ENCODE measurements at places on chromosomes 1 and 21. TPM values are rescaled to one million over a fixed set of nuclear protein-coding genes. Genes with fewer than 3 reads are reported as not detected.

GRCh38 chr1:110964455-110964903 is 757 bp upstream of the LRIF1 start:
- peak overlapping the region; percentile 65 for H3K4me3 ChIP-seq
- H3K4me1 ChIP-seq, result no peaks in the 10 kb centered on the region
- no peaks in the 10 kb centered on the region for H3K27me3 ChIP-seq
- no peak for DNase-seq

DNA sequence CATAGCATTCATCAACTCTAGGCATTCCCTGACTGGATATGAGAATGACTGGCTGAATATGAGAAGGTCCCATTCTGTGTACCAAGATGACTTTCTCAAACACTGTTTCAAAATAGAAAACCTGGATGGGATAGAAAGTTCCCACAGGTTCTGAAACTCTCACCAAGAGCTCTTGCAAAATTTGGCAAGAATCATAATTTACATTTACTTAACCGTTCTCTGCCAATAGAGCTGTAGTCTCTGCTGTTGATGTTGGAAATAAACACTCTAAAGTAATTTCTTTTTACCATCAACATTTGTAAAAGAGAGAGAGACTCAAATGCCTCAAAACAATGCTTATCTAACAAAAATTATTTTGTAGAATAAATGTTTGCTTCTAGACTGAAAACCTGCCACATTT is 221.1 kb downstream of the LMO4 start:
- no peak for DNase-seq
- H3K36me3 ChIP-seq, result no peaks in the 10 kb centered on the region
- H3K4me1 ChIP-seq, result no peaks in the 10 kb centered on the region
- H3K27ac ChIP-seq, result no peak overlapping the region
- no peak overlapping the region for H3K4me3 ChIP-seq
- no peaks in the 10 kb centered on the region for H3K27me3 ChIP-seq

- H3K4me1 ChIP-seq, result no peaks in the 10 kb centered on the region
- no peak for DNase-seq
- no peak overlapping the region for H3K27ac ChIP-seq
- no peaks in the 10 kb centered on the region for H3K36me3 ChIP-seq
These were observed 468.7 kb downstream of the PTBP2 start for GRCh38 chr1:97190326-97190725.

DNA sequence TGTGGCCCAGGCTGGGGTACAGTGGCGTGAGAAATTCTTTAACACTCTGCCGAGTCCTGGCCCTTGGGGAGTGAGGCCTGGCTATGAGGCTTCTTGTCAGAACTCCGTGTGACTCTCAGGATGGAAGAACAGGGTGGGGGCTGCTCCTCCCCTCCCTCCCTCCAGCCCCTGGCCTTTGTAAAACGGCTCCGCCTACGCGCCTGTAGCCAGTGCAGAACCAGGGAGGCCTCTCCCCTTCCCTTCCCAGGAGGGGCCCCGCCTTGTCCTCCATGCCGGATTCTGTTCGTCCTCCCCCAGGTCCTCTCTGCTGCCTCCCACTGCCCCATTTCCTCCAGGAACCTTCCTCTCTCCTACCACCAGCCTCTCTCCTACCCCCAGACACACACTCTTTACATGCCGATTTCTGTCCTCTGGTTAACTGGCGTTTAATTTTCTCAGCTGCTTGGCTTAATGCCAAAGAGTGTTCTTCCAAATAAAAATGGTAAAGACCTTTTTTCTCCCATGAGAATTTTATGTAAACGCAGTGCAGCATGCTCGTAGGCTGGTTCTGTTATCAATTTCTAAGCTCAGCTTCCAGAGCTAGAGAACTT is 21.0 kb downstream of the PDE9A start:
- peaks cover 4% of the 10 kb centered on the region for H3K36me3 ChIP-seq
- no peak for DNase-seq
- H3K4me3 ChIP-seq, result no peak overlapping the region

DNA sequence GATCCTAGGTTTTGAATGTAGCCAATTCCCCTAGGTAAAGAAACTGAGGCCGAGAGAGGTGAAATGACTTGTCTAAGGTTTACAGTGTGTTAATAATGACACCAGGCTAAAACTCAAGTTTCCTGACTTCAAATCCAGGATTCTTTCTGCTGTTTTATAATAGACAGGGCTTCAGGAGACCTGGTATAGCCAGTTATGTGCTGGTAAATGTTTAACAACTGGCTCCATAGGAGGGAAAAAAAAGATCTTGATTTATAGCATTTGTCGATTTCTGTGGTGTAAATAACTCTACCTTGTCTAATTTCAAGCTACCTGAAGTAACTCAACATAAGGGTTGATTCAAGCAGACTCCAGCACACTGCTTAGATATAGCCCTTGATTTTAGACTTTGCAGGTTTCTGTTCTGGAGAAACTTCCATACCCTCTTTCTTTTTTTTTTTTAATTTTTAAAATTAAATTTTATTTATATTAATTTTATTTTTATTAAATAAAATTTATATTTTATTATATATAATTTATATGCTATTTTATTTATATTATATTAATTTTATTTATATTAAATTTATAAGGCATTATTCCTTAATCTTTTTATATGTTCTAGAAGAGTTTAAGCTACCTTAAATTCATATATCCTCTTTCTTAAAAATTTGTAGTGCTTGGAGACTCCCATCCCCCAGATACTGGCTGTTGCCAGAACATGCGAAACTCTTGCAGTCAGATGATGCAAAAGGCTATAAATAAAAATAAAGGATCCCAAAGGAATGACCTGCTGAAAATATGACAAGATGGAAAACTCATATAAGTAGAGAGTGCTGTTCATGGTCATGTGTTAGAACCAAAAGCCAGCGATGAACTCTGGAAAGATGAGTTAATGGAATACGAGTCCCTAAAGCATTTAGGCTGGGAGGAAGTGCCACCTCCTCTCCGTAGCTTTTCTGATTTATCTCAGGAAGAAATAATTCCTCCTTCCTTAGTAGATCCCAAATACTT is 35.4 kb upstream of the SRSF10 start:
- no peak overlapping the region for H3K27ac ChIP-seq
- H3K27me3 ChIP-seq, result no peaks in the 10 kb centered on the region
- no peak for DNase-seq
- H3K4me3 ChIP-seq, result no peak overlapping the region

DNA sequence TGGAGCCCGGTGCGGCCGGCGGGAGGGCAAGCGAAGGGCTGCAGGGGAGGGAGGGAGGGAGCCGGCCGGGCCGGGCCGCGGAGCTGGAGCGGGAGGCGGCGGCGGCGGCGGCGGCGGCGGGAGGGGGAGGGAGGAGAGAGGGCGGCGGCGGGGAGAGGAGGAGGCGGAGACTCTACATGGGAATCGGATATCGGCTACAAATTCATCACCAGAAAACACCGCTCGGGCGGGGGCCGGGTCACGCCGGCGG is at the start of gene AKT3:
Gene AKT3, minus strand, starts transcription at position 42 of the 250 bp plus-strand sequence. CDS start 7,073 bp downstream, outside the sequence.
- peak; percentile 91 for DNase-seq
- H3K27ac ChIP-seq, result peak within 1 kb of the TSS; percentile 98
- no peaks in the 10 kb centered on the region for H3K4me1 ChIP-seq
- peak within 1 kb of the TSS; percentile 79 for H3K4me3 ChIP-seq
- H3K36me3 ChIP-seq, result no peaks in the 10 kb centered on the region

GRCh38 chr1:24027838-24028468 is 47.8 kb upstream of the SRSF10 start:
- H3K4me1 ChIP-seq, result no peaks in the 10 kb centered on the region
- no peaks in the 10 kb centered on the region for H3K36me3 ChIP-seq
- no peaks in the 10 kb centered on the region for H3K27me3 ChIP-seq

- H3K36me3 ChIP-seq, result no peaks in the 10 kb centered on the region
- DNase-seq, result no peak
- H3K27ac ChIP-seq, result no peak overlapping the region
- H3K4me3 ChIP-seq, result no peak overlapping the region
- no peaks in the 10 kb centered on the region for H3K27me3 ChIP-seq
These were observed 32.3 kb downstream of the IVNS1ABP start for GRCh38 chr1:185284533-185285276.

- no peaks in the 10 kb centered on the region for H3K36me3 ChIP-seq
- H3K27ac ChIP-seq, result no peak overlapping the region
- H3K4me3 ChIP-seq, result no peak overlapping the region
These were observed 474.5 kb upstream of the BEND5 start for GRCh38 chr1:49251019-49251784.

DNA sequence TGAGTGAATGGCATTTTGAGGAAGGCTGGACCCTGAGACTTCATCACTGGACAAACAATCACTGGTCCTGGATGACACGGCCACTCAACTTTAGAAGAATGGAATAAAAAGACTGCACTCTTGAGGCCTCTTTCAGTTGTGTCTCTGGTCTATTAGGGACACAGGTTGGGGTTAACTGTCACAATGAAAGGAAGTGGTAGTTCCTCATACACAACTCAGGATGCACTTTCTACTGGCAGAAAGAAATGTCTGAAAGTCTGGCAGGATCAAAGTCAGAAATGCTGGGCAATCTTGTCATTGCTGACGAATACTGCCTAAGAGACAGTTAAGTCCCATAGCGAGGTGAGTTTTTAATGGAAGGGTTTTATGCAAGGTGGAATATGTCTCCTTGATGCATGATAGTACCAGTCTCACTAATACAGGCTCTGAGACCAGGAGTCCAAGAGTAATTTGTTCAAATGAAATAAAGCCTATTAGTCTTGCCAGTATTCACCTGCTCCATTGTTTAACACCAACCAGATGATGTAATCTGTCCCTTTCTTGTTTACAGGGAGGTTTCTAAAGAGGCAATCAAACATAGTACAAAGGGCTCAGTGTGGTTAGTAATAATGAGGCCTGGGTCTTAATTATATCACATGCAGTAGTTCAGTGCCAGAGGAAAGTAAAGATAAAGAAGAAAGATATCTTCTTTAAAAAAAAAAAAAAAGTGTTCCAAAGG is 11.2 kb upstream of the RRP15 start:
- no peak overlapping the region for H3K4me3 ChIP-seq
- H3K27me3 ChIP-seq, result no peaks in the 10 kb centered on the region
- no peaks in the 10 kb centered on the region for H3K4me1 ChIP-seq
- H3K36me3 ChIP-seq, result no peaks in the 10 kb centered on the region
- no peak for DNase-seq
- H3K27ac ChIP-seq, result no peak overlapping the region

DNA sequence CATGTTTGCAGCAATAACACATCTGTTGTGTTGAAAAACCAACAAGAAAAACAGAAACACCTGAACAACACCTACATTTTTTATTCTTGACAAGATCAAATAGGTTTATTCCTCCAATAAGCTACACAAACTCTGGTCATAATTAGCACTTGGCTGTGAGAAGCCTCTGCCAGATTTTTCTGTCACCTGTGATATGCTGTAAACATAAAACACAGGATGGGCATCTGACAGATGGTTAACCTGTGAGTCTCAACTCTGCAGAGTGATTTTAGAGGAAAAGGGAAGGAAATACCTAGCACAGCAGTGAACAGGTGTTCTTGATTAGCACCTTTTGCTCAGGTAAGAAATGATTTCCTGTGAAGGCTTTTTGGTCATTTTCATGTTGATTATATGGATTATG is 175.4 kb upstream of the COA6 start:
- no peak overlapping the region for H3K4me3 ChIP-seq
- no peaks in the 10 kb centered on the region for H3K4me1 ChIP-seq
- H3K27ac ChIP-seq, result no peak overlapping the region
- DNase-seq, result no peak
- H3K36me3 ChIP-seq, result no peaks in the 10 kb centered on the region

DNA sequence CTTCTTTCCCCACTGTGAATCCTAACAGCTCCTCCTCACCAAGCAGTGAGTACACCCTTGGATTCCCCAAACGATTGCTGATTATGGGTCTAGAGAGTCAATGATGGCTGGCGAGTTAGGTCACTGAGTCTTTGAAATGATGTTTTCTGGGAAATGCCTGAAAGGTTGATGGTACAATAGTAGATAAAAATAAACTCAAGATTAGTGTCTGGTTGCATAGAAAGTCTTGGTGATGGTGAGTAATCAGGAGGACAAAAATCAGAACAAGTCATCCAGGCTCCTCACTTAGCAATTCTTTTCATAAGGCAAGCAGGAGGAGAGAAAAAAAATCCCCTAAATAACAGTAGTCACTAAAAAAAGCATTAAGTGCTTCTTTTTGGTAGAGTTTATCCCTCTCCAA is 22.6 kb downstream of the HLX start:
- H3K27ac ChIP-seq, result no peak overlapping the region
- H3K4me1 ChIP-seq, result no peaks in the 10 kb centered on the region
- H3K36me3 ChIP-seq, result no peaks in the 10 kb centered on the region
- H3K4me3 ChIP-seq, result no peak overlapping the region
- no peak for DNase-seq

GRCh38 chr1:227896710-227897655 is 50.7 kb downstream of the WNT9A start:
- no peaks in the 10 kb centered on the region for H3K36me3 ChIP-seq
- H3K4me1 ChIP-seq, result no peaks in the 10 kb centered on the region
- no peaks in the 10 kb centered on the region for H3K27me3 ChIP-seq
- DNase-seq, result no peak

- no peak overlapping the region for H3K27ac ChIP-seq
- no peak overlapping the region for H3K4me3 ChIP-seq
- H3K36me3 ChIP-seq, result no peaks in the 10 kb centered on the region
- no peaks in the 10 kb centered on the region for H3K4me1 ChIP-seq
- DNase-seq, result no peak
These were observed 57.0 kb upstream of the IGSF5 start for GRCh38 chr21:39688010-39688409.

The C1orf87 gene
- not detected for total RNA-seq

The GCSAML gene
- total RNA-seq, result 0.18 TPM

The SPRR3 gene
- total RNA-seq, result not detected

The TDRD10 gene
- total RNA-seq, result not detected

The OR2T35 gene
- total RNA-seq, result not detected

The ZSWIM5 gene
- 8.3 TPM for total RNA-seq

The SPRR2G gene
- total RNA-seq, result not detected

The CELA3A gene
- total RNA-seq, result not detected

The C1orf167 gene
- total RNA-seq, result not detected
